ENCODE measurements at places on chromosomes 3 and 15.

DNA sequence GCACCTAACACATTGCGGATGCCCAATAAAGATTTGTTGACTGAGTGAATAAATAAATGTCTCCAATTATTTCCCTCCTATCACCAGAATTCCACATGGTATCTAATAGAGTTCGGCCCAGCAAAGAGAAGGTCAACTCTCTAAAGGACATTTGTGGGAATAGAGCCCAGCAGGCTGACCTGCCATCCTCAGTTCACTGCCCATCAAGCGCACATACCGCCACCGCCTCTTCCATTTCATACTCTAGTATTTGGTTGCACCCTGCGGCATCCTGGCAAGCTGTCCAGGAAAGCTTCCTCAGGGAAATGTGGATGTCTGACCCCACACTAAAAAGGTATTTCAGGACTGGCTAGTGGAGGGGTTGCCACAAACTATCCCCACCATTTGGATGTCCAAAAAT, 29.8 kb upstream of the DLG1 start:
- no peak for DNase-seq

DNA sequence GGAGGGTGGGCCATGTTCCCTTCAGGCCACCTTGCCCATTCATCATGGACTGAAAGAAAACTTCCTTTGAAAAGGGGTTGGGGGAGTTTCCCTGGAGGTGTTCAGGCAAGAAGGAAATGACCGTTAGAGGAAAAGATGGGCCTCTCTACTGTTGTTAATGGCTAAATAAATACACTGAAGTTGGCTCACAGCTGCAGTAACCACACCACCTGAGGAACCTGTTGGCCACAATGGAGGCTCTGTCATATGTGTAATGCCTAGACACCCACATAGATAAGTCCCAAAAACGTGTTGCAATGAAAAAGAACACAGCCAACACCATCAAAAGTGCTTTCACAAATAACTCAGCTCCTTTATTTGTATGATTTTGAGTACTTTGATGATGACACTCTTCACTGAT, 38.2 kb upstream of the FAM3D start:
- no peak for DNase-seq

DNA sequence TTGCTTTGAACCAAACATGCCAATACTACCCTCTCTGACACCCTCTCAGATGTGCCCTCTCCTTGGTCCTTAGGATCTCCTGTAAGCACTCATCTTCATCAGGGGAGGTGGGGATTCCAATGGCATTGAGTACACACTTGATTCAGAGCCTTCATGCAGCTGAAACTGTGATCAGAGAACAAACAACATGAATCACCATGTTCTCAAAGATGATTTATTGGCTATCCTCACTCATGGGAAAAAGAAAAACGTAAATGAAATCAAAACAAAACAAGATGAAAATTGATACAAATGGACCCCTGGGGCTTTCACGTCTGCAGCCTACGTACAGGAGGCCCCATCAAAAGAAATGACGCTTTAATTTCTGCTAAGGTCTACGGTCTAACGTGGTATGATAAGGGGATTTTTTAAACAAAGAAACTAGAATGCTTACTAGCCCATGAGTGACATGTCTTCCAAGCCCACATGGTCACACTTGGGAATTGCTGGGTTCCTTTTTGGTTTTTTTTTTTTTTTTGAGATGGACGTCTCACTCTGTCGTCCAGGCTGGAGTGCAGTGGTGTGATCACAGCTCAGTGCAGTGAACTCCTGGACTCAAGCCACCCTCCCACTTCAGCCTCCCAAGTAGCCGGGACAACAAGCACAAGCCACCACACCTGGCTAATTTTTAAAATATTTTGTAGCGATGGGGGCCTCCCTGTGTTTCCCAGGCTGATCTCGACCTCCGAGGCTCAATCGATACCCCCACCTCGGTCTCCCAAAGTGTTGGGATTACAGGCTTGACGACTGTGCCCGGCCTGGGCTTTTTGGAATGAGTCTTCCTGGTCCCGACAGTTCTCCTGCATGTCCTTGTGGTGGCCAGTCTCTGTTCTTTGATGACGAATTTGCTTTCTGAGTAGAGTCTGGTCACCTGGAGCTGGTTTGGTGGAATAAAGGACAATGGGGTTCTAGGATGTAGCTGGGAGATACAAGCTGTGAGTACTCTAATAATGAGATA, 202.6 kb downstream of the XXYLT1 start:
- DNase-seq: no peak

- DNase-seq: no peak
Observed at GRCh38 chr3:20103731-20104130, 63.5 kb downstream of the KAT2B start.

DNA sequence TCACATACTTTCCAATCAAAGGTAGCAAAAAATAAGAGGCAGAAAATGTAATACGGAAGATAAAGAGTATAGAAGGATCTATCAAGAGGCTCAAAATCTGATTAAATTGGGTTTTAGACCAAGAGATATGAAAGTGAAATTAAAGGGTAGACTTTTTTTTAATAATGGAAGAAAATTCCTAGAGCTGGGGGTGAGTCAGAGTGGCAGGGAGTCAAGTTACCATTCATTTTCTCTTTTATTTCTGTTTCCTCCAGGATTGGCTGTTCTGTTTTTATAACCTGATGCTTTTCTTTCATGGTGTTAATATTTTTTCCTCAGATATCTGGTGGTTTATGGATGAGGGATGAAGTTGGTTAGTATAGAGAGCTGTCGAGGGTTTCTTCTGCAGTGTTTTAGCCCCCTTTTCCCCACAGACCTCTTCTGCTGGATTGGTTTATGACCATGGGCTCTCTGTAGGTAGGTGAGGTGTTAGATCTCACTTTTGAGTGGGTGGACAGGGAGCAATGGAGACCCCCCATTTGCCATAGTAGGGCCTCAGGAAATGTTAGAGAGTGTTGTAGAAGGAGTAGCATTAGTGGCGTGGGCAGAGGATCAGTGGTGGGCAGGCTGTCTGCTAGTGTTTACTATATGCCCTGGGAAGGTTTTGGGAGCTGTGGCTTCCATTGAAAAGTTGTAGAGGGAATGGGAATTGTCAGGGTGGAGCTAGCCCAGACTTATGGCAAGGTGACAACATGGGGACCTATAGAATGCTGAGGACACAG, 201.6 kb upstream of the GOLGA6L4 start:
- no peak for DNase-seq

DNA sequence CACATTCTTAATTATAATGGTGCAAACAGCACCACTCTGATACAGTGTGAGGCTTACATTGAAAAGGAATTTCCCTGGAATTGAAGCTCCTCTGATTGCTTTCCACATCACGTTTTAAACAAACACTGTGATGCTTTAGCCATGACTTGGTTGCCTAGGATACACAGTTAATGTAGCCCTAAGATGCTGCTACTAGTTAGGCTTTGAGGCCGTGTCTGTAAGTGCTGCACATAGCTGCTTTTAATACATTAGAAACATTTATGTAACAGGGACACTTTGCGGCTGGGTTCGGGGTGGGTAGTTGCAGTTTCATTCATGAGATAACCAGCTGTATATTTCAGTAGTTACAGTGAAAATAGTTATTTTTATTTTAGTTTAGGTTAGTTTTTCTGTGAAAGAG, 334.7 kb downstream of the NLGN1 start:
- DNase-seq: no peak

DNA sequence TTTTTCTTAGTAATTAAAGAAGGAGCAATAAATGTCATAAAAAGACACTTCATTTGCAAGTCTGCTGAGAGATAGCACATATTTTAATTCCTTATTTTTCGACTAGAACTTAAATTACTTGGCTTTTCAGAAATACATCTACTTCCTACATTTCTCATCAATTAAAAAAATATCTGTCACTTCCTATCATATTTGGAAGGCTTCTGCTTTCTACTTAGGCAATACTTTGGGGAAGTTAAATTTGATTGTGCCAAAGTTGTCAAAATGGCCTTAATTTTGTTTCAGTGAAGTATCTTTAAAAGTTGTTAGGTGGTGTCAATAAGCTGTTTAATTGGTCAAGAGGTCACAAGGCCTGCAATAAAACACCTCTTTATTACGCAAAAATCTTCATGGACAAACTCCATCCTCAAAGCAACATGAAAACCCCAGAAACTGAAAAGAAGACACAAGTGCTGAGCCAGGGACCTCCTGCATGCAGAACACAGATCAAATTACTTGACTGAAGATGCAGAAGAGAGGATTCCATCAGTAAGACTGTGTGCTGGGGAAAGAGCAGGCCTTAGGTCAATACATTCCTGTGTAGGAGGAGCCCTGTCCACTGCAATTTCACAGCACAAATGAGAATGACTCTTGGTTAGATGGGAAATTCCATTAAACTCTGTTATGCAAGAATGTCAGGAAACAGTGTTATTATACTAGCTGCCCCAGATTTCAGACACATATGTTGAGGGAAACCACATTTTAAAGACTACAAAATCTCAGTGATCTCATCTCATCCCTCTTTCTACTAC, 48.0 kb upstream of the FSTL1 start:
- DNase-seq: no peak

GRCh38 chr3:128581566-128581965, 69.1 kb downstream of the RPN1 start:
- no peak for DNase-seq

GRCh38 chr3:22475665-22476240, 724.7 kb upstream of the ZNF385D start:
- no peak for DNase-seq

GRCh38 chr15:52251144-52251860, 44.3 kb downstream of the MYO5C start:
- DNase-seq: no peak

DNA sequence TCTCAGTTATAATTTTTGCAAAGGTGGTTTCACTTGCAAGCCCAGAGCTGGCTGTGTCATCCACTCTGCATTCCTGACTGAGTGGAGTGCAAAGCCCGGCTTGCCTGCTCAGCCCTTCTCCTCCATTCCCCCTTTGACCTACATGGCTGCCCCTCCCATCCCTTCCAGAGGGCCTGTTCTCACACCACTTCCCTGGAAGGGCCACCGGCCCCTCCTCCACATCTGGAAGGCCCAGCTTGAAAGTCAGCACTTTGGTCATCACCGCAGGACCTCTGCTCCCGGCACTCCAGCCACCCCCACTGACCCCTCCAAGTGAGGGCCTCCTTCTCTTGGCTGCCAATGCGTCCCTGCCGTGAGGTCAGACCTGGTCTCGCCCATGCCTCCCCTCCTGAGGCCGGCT, 74.1 kb upstream of the RNF7 start:
- no peak for DNase-seq

GRCh38 chr3:71311661-71312046, 271.9 kb downstream of the FOXP1 start:
- no peak for DNase-seq

Data from activated T-helper 1 cell treated with Interleukin-2 at 50 U/mL for 16 hours (primary cell).